ENCODE measurements at places on chromosomes 2 and 18.

DNA sequence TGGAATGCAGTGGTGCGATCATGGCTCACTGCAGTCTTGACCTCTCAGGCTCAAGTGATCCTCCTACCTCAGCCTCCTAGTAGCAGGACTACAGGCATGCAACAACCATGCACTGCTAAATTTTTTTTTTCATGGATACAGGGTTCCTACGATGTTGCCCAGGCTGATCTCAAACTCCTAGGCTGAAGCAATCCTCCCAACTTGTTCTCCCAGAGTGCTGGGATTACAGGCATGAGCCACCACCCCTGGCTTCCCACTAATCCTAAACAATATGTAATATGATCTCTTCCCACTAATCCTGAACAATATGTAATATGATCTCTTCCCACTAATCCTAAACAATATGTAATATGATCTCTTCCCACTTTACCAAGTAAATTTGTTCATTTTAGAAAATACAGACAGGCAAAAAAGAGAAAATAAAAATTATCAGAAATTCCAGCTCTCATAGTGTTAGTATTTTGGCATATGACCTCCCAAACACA, 33.7 kb upstream of the C18orf32 start:
- peak; percentile 57 for DNase-seq

DNA sequence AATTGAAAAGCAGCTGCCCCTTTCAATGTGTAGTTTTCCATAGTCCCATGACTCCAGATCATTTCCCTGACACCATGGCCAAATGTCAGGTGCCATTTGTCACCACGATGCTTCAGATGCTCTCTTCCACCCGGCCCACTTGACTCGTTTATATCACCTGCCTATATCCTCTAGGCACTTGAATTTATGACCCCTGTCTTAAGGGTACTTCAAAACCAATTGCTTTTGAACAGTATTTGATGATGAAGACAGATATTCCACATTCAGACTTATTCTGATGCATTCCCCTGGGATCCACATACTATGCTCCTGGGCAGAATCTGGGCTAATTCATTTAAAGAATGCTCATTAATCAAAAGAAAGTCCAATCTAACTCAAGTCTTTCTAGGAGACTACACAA, 16.9 kb upstream of the RHBDD1 start:
- DNase-seq: peak; percentile 59

DNA sequence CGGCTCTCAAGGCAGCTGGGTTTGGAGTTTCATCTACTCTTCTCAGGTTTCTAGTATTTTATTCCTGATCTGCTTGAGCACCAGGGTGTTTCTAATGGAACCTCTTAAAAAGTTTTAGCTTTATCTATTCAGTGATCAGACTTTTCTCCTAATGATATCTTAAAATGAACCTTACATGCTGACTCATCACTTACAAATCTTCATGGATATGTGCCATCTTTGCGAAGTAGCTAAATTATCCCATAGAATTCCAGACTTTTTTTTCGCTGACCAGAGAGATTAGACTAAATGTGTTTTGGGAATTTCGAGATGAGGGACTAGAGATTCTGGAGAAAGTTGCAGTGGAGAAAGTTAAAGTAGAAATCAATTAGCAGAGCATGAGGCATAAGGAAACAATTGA, 401.0 kb downstream of the GRB14 start:
- no peak for DNase-seq

GRCh38 chr2:177393203-177393755, 706 bp downstream of the AGPS start:
- no peak for DNase-seq

DNA sequence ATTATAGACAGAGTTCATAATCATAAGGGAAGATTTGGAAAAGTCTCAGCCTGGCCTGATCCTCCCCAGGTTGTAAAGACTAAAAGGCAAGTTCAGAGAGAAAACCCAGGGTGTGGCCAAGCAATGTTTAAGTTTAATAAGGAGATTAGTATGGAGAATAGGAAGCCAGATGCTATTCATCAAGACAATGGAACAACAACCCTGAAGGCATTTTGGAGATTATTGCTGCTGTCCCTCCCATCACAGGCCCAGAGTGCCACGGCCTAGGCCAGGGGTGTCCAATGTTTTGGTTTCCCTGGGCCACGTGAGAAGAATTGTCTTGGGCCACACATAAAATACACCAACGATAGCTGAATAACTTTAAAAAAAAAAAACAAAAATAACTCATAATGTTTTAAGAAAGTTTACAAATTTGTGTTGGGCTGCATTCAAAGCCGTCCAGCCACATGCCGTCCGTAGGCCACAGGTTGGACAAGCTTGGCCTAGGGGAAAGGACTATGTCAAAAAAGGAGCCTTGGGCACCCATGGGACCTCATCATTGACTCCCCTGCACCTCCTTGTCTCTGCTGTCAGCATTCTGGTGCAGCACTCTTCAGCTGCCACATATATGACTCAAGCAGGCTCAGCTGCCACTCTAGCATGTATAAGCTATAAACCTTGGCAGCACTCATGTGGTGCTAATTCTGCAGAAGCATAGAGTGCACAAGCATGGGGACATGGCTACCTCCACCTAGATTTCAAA, 20.8 kb downstream of the DPP4 start:
- no peak for DNase-seq

DNA sequence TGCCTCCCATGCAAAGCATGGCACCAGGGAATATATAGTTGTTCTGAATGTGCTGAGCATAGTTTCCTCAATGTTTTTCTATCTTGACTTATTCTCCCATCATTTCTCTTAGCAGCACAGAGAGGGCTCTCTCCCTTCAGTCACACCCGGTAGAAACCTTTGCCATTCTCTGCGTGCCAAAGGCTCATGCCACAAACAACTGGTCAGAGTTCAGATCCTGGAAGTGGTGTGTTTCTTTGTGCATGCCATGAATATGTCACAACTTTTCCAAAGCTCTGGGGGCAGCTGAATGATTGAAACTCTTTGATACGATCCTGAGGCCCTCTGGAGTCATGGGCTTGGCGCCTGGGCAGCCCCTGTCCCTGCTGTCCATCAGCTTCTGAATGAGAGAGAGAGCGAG, 28.0 kb upstream of the EDAR start:
- no peak for DNase-seq

DNA sequence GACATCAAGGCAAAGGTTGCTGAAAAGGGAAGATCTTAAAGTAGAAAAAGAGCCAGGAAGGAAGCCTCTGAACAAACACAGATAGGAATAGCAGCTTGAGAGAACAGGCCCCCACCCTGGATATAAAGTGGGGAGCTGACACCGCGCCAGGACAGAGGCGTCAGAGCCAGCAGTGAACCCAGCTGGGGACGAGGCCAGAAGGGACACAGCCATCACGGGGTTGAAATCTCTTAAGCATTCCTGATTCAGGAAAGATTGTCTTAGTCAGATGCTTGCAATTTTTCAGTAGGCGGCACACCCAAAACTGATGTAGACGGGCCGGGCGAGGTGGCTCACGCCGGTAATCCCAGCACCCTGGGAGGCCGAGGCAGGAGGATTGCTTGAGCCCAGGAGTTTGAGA, 93.8 kb upstream of the PHLPP1 start:
- no peak for DNase-seq

DNA sequence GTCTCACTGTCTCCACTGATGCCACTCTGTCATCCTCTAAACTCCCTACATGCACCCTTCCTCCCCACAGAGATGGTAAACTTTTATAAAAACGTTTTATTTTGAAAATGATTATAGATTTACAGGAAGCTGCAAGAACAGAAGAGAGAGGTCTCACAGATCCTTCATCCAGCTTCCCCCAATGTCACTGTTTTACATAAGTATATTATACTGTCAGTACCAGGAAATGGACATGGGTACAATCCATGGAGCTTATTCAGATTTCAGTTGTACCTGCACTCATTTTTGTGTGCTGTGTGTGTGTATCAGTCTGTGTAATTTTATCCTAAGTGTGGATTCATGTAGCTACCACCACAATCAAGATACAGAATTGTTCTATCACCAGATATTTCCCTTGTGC, 46.7 kb upstream of the FOXI3 start:
- no peak for DNase-seq

- DNase-seq: no peak
These were observed 211.8 kb downstream of the NEDD4L start for GRCh38 chr18:58255701-58256311.

GRCh38 chr18:31424383-31424988, 23.1 kb upstream of the DSG3 start:
- DNase-seq: no peak

- peak; percentile 10 for DNase-seq
These were observed 89.6 kb downstream of the UPP2 start for GRCh38 chr2:158191076-158191895.

GRCh38 chr2:149167001-149167780, 128.7 kb downstream of the LYPD6B start:
- DNase-seq: no peak

- no peak for DNase-seq
These were observed 123.3 kb upstream of the RND3 start for GRCh38 chr2:150610670-150611279.

DNA sequence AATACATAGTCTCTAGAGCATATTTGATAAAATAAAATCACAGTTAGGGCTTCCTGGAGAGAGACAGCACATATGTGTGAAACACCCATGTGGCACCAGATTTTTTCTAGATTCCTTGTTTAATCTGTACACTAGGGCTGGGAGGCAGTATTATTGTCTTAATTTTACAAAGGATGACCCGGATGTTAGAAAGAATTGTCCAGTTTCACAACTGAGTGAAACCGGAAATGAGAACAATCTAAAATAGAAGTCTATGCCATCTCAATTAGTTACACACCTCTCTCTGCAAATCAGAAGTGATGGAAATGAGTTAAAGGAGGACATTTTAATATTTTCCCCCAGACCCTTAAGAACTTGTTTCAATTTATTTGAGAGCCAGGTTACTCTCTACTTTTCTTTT, 463.7 kb upstream of the DSEL start:
- DNase-seq: no peak

- DNase-seq: no peak
These were observed 152.8 kb downstream of the B3GNT2 start for GRCh38 chr2:62348700-62349099.

GRCh38 chr2:113050921-113051895, 1.5 kb downstream of the IL36B start:
- DNase-seq: no peak

DNA sequence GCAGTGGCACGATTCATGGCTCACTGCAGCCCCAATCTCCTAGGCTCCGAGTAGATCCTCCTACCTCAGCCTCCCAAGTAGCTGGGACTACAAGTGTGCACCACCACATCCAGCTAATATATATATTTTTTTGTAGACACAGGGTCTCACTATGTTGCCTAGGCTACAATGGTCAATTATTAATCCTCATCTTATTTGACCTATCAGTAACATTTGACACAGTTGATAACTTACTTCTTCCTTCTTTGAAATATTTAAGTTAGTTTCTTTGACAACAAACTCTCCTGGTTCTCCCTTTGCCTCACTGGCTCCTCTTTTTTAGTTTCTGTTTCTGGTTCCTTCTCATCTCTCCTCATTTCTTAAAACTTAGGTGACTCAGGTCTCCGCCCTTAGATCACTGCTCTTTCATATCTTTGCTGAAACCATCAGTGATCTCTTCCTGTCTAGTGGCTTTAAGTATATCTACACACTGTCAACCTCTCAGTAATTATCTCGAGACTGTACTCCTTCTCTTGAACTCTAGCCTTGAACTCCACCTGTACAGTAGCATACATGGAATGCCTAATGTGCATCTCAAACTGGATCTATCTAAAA, 11.5 kb downstream of the PGAP1 start:
- DNase-seq: no peak

DNA sequence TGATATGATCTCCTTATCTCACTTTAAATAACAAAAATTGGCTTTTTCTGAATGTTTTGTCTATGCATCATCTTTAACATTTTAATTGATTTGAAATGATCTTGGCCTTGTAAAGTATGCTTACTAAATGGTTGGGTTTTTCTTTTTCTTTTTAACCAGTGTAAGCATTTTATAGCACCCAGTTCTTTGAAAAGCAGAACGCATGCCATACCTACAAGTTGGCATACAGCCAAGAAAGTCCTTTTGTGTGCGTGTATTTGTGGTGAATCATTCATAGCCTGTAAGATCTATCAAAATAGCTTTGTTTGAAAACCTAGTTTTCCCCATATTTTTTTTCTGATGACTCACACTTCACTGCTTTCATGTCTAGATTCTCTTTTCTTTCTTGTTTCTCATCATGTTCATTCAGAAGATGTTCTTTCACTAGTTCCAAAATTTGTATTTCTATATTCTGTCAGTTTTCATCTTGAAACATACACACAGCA, 4.1 kb upstream of the VRK2 start:
- DNase-seq: peak; percentile 74

DNA sequence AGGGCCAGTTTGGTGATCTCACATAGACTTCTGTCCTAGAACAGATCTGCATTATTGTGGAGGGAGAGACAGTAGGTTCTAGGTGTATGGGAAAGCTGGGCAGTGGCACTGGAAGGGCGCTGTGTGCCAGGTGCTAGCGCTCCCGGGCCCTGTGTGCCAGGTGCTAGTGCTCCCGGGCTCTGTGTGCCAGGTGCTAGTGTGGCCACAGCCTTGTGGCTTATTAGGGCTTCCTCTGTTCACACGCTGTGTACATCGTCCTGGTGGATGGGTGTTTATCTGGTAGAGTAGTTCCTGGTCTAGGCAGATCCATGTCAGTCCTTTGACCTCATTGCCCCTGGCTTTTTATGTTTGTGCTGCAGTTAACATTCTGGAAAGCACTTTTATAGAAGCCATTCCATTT, 263.4 kb downstream of the AGAP1 start:
- DNase-seq: no peak

DNA sequence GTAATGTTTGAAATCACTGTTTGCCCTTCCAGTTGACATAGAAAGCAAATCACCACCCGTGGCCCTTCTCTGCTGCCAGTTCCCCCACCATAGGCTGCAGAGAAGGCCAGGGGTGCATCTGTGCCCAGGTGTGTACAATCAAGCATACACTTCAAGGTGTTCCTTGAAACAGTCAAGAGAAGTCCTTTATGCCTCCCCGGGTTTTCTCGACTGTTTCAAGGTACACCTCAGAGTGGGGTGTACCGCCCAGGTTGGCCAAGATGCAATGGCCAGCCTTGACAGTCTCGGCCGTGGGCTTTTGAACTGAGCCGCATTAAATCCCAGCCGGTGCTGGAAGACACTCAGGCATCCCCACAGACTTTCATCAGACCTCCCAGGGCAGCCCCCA, 21.0 kb upstream of the ATP9B start:
- DNase-seq: no peak

- no peak for DNase-seq
These were observed 254.8 kb upstream of the DSEL start for GRCh38 chr18:67771271-67771670.

DNA sequence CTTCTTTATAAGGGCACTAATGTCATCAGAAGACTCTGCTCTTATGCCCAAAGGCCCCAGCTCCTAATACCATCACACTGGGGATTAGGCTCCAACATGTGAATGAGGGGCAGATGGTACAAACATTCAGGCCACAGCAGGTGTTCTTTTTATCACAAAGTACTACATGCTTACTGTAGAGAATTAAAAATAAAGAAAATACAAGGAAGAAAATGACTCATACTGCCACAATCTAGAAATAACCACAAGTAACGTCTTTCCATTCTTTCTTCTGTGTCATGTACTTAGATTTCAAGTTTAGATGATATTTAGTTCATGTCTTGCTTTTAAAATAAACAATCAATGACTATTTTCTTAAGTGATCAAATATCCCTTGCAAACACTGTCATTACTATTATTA, 100.3 kb upstream of the NEDD4L start:
- no peak for DNase-seq

- no peak for DNase-seq
These were observed 141.5 kb downstream of the ZNF516 start for GRCh38 chr18:76353500-76353899.

All from NCI-H1105 (cell line).